Endodermal cell (in vitro differentiated cells): ENCODE measurements at places on chromosomes 13 and 19.

GRCh38 chr13:80070024-80070703 is 270.8 kb downstream of the SPRY2 start:
- no peaks in the 10 kb centered on the region for H3K36me3 ChIP-seq
- H3K27me3 ChIP-seq, result no peaks in the 10 kb centered on the region
- DNase-seq, result peak; percentile 58
- H3K4me1 ChIP-seq, result no peaks in the 10 kb centered on the region

- no peaks in the 10 kb centered on the region for H3K27me3 ChIP-seq
- DNase-seq, result no peak
- no peaks in the 10 kb centered on the region for H3K36me3 ChIP-seq
- no peak overlapping the region for H3K4me3 ChIP-seq
- H3K4me1 ChIP-seq, result no peaks in the 10 kb centered on the region
- H3K27ac ChIP-seq, result no peak overlapping the region
Measured at GRCh38 chr19:38522915-38523314, 89.4 kb downstream of the RYR1 start.

GRCh38 chr13:98144027-98144741 is 1.3 kb downstream of the FARP1 start:
- H3K4me1 ChIP-seq, result peaks cover 4% of the 10 kb centered on the region
- peak overlapping the region; percentile 88 for H3K4me3 ChIP-seq
- H3K27me3 ChIP-seq, result no peaks in the 10 kb centered on the region
- peak; percentile 55 for DNase-seq

GRCh38 chr13:100875392-100876043 is 200.9 kb upstream of the TMTC4 start:
- H3K36me3 ChIP-seq, result no peaks in the 10 kb centered on the region
- H3K4me1 ChIP-seq, result peaks cover 10% of the 10 kb centered on the region
- no peak overlapping the region for H3K27ac ChIP-seq
- peak overlapping the region; percentile 48 for H3K4me3 ChIP-seq
- H3K27me3 ChIP-seq, result no peaks in the 10 kb centered on the region

DNA sequence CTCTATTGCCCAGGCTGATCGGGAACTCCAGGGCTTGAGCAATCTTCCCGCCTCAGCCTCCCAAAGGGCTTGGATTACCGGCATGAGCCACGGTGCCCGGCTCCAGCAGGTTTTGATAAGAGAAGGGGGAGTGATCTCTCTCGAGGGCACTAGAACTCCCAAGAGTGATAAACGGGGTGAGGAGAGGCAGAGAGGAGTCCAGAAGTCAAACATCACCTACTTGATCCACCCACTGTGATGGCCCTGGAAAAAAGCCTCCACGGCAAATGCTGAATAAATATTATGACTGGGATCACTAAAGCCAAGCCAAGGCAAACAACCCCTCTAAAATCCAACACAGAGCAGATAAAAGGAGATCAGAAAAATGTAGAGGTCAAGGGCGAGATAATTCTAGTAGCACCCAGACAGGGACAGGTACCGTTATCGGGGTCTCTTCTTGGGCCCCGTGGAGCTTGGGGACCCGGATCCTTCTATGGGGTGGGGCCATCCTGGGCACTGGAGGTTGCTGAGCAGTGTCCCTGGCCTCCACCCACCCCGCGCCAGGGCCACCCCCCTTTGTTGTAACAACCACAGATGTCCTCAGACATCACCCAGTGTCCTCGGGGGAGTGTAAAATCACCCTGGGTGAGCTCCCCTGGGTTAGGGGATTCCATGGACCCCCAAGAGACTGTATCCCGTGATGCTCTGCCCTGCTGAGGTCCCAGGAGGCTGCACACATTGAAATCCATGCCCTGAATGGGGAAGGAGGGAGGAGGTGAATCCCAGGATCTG is 3.7 kb upstream of the CREB3L3 start:
- H3K36me3 ChIP-seq, result no peaks in the 10 kb centered on the region
- no peak overlapping the region for H3K4me3 ChIP-seq
- no peak for DNase-seq

DNA sequence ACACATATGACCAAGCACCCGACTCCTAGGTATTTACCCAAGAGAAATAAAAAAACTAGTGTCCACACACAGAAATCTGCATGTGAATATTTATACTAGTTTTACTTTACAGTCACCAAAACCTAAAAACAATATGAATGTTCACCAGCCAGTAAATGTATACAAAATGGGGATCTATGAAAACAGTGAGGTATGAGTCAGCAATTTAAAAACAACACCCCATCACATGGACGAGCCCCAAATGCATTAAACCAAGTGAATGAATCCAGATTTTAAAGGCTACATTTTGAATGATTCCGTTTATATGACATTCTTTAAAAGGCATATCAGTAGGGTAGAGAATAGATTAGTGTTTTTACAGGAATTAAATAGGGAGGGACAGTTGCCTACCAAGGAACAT is 22.1 kb downstream of the SIGLEC7 start:
- no peaks in the 10 kb centered on the region for H3K27me3 ChIP-seq
- no peak for DNase-seq
- H3K4me1 ChIP-seq, result no peaks in the 10 kb centered on the region
- no peaks in the 10 kb centered on the region for H3K36me3 ChIP-seq
- no peak overlapping the region for H3K4me3 ChIP-seq

DNA sequence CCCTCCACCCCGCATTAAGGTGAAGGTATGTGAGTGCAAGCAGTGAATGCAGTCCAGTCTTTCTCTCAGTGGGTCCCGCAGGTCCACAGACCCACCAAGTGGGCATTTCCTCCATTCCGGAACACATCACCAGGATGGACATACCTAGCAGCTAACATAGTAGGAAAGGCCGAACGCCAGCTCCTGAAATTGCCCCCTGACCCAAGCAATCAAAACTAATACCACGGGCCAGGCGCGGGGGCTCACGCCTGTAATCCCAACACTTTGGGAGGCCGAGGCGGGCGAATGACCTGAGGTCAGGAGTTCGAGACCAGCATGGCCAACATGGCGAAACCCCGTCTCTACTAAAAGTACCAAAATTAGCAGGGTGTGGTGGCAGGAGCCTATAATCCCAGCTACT is 71.7 kb upstream of the VSTM2B start:
- H3K4me3 ChIP-seq, result no peak overlapping the region
- no peak overlapping the region for H3K27ac ChIP-seq
- no peaks in the 10 kb centered on the region for H3K36me3 ChIP-seq
- no peaks in the 10 kb centered on the region for H3K27me3 ChIP-seq

DNA sequence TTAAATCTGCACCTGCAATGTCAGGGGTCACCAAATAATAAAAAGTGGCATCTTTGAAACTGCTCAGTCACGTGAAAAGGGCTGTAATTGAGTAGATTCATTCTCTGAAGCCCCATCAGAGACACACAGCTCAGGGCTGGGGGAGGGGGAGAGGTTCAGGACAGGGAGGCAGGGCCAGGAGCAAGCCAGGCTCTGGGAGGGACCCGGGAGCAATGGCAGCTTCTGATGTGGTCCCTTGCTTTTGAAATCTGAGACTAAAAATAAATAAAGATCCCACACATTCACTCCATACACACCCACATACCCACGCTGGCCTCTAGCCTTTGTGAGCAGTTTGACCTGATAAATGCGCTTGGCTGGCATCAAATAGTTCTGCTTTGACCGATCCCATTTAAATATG is 32.8 kb downstream of the GSX1 start:
- no peak for DNase-seq
- no peaks in the 10 kb centered on the region for H3K4me1 ChIP-seq
- H3K27ac ChIP-seq, result no peak overlapping the region
- peaks cover 98% of the 10 kb centered on the region for H3K27me3 ChIP-seq

DNA sequence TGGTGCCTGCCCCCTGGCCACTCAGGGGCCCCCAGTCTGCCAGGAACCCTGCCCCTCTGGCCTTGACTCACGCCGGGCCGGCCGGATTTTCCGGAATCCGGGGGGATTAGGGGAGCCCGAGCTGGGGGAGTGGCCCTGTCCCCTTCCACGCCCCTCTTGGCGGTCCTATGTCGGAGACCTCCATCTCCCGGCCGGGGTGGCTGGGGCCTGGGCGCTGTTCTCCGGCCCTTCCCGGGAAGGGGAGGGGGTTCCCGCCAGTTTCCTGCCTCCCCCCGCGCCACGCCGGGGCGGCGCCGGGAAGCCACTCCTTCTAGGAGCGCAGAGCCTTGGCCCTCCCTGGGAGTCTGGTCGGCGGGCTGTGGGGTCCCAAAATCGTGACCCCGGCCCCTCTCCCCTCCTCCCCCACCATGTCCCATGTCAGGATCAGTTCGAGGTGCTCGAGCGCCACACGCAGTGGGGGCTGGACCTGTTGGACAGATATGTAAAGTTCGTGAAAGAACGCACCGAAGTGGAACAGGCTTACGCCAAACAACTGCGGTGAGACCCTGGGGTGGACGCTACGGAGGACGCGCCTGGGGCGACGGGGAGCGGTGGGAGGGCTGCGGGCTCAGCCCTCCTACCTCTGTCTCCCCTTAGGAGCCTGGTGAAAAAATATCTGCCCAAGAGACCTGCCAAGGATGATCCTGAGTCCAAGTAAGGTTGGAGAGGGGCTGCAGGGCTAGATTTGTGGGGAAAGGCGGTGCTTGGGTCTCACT is 1.3 kb downstream of the TRIP10 start:
- no peak overlapping the region for H3K27ac ChIP-seq
- H3K27me3 ChIP-seq, result no peaks in the 10 kb centered on the region
- peaks cover 47% of the 10 kb centered on the region for H3K36me3 ChIP-seq

- DNase-seq, result peak; percentile 95
- H3K4me3 ChIP-seq, result peak overlapping the region; percentile 75
- peaks cover 15% of the 10 kb centered on the region for H3K36me3 ChIP-seq
- H3K27me3 ChIP-seq, result no peaks in the 10 kb centered on the region
- peak overlapping the region; percentile 76 for H3K27ac ChIP-seq
- H3K4me1 ChIP-seq, result no peaks in the 10 kb centered on the region
Measured at GRCh38 chr19:17292301-17293074, 10.7 kb downstream of the ABHD8 start.

GRCh38 chr19:51354103-51354741 is 12.0 kb downstream of the ETFB start:
- peak; percentile 84 for DNase-seq
- no peaks in the 10 kb centered on the region for H3K27me3 ChIP-seq
- peak overlapping the region; percentile 61 for H3K4me3 ChIP-seq
- H3K27ac ChIP-seq, result peak overlapping the region; percentile 99

DNA sequence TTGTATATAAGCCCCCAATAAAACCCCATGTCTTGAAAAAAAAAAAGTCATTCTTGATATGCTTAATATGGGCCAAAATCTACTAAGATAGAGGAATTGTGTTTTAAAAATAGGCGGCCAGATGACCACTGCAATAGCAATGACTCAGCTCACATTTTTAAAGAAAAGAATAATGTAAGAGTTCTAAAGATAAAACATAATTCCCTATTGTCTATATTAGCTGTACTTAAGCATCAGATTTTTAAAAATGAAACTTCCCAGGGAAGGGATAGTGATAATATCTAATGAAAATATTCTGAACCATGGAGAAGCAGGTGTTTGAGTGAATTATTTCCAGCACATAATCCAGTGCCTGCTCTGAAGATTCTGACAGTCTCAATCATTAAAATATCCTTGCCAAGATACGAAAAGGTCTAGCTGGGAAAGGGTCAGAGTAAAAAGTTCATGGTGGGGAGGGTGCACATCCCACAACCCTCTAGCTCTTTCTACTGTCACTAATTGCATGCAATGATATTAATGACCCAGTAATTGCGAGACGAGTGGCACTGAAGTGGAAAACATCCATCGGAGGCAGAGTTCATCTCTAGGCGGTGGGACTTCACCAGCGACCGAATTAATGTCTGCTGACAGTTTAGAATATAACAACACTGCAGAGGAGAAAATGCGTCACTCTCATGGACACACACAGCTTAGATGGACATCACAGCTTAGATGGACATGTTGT is 31.6 kb downstream of the EFNB2 start:
- H3K27me3 ChIP-seq, result no peaks in the 10 kb centered on the region
- no peak overlapping the region for H3K27ac ChIP-seq
- peaks cover 4% of the 10 kb centered on the region for H3K4me1 ChIP-seq
- no peak overlapping the region for H3K4me3 ChIP-seq

DNA sequence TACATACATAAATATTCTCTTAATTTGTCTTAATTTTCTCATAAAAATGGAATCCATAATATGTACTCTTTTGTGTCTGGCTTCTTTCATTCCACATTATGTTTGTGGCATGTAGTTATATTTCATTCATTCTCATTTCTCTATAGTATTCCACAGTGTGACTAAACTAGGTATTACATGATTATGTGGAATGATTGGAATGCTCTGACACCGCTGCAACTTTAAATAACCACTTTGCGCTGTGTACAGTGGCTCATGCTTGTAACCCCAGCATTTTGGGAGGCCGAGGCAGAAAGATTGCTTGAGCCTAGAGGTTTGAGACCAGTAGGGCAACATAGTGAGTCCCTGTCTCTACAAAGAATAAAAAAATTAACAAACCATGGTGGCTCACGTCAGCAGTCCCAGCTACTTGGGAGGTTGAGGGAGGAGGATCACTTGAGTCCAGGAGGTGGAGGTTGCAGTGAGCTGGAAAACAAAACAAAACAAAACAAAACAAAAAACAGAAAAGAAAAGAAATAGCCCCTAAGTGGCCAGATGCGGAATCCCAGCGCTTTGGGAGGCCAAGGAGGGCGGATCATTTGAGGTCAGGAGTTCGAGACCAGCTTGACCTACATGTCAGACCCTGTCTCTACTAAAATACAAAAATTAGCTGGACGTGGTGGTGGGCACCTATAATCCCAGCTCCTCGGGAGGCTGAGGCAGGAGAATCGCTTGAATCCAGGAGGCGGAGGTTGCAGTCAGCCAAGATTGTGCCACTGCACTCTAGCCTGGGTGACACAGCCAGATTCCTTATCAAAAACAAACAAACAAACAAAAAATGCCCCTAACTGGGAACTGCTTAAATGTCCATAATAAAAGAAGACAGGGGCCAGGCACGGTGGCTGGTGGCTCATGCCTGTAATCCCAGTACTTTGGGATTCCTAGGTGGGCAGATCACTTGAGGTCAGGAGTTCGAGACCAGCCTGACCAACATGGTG is 8.0 kb upstream of the SAE1 start:
- no peak overlapping the region for H3K27ac ChIP-seq
- H3K36me3 ChIP-seq, result no peaks in the 10 kb centered on the region
- H3K27me3 ChIP-seq, result no peaks in the 10 kb centered on the region

DNA sequence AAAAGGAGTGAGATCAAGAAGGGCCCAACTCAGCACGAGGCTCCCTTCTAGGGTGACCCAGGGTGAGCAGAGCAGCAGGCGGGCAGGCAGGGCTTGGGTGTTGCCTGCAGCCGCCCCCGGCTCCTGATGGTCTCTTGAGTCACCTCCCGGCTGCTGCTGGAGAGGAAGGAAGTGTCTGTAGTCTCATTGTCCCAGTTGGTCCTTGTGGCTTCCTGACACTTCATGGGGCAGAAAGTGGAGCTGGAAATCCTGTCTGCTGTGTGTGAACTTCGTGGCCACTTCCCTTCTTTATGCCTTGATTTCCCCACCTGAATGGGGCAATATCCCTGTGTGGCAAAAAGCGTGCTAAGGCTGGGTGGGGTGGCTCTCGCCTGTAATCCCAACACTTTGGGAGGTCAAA is 2.5 kb downstream of the MAP1S start:
- DNase-seq, result no peak
- H3K27me3 ChIP-seq, result no peaks in the 10 kb centered on the region
- H3K4me3 ChIP-seq, result no peak overlapping the region
- H3K27ac ChIP-seq, result no peak overlapping the region
- no peaks in the 10 kb centered on the region for H3K4me1 ChIP-seq
- H3K36me3 ChIP-seq, result peaks cover 32% of the 10 kb centered on the region

GRCh38 chr13:47206111-47206510 is 309.3 kb upstream of the HTR2A start:
- H3K36me3 ChIP-seq, result no peaks in the 10 kb centered on the region
- H3K4me3 ChIP-seq, result no peak overlapping the region
- H3K4me1 ChIP-seq, result no peaks in the 10 kb centered on the region
- no peak for DNase-seq
- no peak overlapping the region for H3K27ac ChIP-seq

- no peaks in the 10 kb centered on the region for H3K4me1 ChIP-seq
- no peaks in the 10 kb centered on the region for H3K36me3 ChIP-seq
- H3K27me3 ChIP-seq, result no peaks in the 10 kb centered on the region
- H3K27ac ChIP-seq, result no peak overlapping the region
Measured at GRCh38 chr19:21704320-21704719, 63.1 kb downstream of the ZNF100 start.
